ENCODE measurements at places on chromosomes 1 and 21.
A peak's percentile ranks its signal among the peaks of the same experiment; 100 is the strongest.

GRCh38 chr1:209364716-209365115, 218.8 kb upstream of the CAMK1G start:
- DNase-seq, result no peak

DNA sequence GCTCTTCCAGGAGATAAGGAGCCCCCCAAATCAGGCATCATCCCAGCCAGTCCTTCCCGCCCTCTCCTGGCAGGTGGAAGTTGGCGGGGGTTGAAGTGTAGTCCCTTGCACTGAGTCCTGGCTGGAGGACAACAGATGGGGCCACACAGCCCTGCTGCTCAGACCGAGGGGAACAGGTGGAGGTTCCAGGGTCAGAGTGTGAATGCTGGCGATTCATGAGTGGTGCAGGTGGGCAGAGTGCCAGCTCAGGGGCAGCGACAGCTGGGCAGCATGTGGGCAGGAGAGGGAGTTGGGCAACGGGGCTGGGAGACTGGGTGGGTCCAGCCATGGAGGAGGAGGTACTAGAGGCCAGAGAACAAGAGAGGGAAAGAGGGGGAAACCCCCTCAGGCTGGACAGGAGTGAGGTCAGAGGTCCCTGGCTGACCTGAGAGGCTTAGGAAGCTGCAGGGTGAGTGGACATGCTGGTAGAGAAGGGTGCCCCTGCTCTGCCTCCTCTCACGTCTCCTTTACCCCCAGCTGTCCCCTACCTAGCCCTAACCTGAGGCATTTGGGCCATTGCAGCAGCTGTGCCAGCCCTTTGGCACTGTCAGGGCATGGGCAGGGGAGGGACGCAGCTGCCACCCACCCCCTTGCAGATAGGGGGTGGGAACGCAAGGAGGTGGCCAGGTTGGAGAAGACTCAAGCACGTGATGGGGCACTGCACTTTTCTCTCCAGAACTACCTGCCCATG, 11.3 kb upstream of the ADORA1 start:
- no peak for DNase-seq

GRCh38 chr1:89939059-89939570, 55.8 kb upstream of the ZNF326 start:
- no peak for DNase-seq

DNA sequence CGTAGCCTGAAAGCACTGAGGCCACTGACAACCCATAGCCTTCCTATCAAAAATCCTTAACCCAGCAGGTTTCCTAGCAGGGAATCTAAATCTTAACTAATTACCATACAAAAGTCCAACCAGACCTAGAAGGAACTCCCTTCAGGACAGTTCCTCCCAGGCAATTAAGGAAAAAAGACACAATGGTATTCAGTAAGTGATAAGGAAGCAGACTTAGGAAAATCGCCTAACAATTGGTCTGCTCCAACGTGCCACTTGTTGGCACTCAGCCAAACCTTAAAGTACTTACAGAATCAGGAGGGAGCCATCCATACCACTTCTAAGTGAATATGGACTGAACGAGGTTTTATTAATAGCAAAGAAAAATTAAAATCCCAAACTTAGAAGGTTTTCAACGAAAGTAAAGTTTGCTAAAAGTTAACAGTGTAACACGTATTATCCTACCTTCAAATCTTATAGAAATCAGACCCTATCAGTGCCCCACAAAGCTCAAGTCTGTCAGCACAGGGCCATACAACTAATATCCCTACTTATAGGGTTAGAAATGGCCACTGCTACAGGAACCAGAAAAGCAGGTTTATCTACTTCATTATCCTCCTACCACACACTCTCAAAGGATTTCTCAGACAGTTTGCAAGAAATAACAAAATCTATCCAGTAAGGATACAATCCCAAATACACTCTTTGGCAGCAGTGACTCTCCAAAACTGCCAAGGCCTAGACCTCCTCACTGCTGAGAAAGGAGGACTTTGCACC, 29.0 kb downstream of the SPATA6 start:
- DNase-seq, result no peak

DNA sequence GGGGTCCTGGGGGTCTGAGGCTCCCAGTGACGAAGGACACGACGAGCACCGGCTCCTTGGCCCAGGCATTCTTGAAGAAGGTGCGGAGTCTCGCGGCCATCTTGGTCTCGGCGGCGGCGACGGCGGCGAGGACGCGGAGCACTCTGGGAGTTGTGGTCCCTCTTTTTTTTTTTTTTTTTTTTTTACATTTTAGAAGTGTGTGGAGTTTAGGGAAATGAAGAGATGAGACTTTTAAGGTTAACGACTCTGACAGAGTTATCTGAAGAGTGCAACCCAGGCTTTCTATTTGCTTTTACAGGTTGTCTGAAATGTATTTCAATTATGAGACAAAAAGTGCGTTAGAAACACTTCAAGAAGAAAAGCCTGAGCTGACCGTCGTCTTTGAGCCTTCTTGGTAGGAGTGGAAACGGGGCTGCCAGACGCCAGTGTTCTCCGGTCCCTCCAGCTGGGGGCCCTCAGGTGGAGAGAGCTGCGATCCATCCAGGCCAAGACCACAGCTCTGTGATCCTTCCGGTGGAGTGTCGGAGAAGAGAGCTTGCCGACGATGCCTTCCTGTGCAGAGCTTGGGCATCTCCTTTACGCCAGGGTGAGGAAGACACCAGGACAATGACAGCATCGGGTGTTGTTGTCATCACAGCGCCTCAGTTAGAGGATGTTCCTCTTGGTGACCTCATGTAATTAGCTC, 9.7 kb downstream of the OR2B11 start:
- DNase-seq, result no peak

- DNase-seq, result no peak
These were observed 11.0 kb downstream of the SH3BGRL3 start for GRCh38 chr1:26290882-26291261.

DNA sequence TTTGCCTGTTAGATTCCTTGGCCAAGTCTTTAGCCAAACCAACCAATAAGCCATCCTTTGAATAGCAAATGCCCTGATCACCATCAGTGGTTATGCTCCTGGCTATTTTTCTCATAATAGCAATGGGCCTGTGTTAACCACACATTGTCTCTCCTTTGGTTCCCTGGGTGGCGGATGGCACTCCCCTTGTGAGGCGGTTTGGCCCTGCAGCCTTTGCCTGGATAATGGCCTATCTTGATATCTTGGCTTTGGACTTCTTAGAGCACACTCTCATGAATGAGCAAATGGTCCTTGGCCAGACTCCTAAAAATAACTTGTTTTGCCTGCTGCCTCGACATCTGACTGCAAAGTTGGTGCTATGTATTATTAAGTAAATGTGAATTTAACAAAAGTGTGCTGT, 22.4 kb upstream of the ZBTB18 start:
- DNase-seq, result no peak

GRCh38 chr1:103790172-103790571, 40.5 kb downstream of the AMY1C start:
- DNase-seq, result no peak

GRCh38 chr21:42566524-42567213, 53.0 kb downstream of the SLC37A1 start:
- DNase-seq, result peak; percentile 20

DNA sequence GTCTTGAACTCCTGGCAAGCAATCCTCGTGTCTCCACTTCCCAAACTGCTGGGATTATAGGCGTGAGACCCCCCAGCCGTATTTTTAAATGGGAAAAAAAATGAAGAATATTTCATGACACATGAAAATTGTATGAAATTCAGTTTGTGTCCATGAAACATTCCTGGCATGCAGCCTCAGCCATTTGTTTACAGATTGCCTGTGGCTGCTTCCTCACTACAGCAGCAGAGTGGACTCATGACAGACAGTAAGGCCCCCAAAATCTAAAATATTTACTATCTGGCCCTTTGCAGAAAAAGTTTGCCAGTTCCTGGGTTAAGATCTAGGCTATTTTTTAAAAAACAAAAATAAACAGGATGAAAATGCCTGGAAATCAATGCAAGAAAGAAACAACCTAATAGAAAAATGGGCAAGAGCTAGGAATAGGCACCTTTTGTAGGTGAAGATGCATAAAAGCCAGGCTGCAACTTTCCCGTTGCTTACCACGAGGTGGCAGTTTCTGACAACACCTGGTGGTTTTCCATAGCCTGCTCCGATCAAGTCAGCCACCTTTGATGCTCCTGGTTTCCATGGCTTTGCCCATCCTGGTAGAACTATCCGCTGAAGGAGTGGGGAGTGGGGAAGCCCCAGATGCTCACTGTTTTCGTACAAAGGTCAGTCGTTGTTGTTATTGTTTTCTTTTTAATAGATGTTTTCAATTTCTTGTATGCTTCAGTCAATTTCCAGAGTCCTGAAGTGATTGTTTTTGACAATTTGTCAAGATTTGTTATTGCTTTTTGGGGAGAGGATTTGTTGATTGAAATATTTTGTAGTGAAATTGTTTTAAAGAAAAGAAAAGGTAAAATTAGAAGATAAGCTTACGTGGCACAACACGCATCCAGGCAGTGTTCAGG, 24.3 kb downstream of the UBE2Q1 start:
- no peak for DNase-seq

Measured in activated CD4-positive, CD25-positive, alpha-beta regulatory T cell treated with anti-CD3 and anti-CD28 coated beads, Interleukin-2, amount 50 U/mL, for 72 hours (primary cell).